Smooth muscle cell of bladder (primary cell): ENCODE measurements at places on chromosomes 4 and X. TPM values are rescaled to one million over a fixed set of nuclear protein-coding genes. Genes with fewer than 3 reads are reported as not detected.

The DNAAF6 gene
- total RNA-seq = not detected in 2 replicates

The FAT1 gene
- total RNA-seq = 132 and 358 TPM in 2 replicates

The NIPAL1 gene
- under 0.01 TPM in 2 replicates for total RNA-seq

The GNRHR gene
- total RNA-seq = not detected in 2 replicates
